ENCODE measurements at places on chromosomes 16 and 17.

DNA sequence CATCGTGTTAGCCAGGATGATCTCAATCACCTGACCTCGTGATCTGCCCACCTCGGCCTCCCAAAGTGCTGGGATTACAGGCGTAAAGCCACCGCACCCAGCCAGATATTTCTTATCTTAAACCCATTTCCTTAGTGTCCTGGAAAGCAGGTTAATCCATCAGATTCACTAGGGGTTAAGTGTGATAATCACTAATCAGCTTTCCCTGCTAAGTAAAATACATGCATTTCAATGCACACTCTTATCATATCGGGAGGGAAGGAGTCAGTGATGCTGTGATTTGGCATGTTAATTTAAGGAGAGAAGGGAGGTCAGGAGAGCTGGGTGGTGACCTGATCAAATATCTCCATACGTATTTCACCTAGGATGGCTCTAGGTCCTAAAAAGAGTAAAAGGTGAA is 29.1 kb downstream of the STAT3 start:
- DNase-seq, result no peak

DNA sequence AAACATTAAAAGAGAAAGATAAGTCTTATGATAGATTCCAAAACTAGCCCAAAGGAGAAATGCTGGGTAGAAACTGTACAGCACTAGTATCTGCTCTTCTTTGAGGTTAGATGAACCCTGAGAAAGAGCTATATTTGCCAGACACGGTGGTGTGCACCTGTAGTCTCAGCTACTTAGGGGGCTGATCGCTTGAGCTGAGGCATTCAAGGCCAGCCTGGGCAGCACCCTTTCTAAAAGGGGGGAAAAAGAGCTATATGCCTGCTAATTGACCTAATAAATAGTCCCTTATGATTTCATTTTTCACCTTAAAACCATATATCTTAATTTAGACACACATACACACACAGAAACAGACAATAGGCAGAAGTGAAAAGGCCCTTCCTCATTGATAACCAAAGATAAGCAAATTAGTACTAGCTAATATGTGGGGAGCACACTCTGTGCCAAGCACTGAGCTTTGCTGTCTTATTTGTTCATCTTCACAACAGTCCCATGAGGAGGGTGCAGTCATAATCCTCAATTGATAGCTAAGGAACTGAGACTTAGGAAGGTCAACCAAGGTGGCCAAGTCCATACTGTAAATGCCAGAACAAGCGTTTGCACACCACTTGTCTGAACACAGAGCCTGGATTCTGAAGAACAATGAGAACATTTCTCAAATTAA is 56.6 kb upstream of the NLK start:
- DNase-seq, result no peak

DNA sequence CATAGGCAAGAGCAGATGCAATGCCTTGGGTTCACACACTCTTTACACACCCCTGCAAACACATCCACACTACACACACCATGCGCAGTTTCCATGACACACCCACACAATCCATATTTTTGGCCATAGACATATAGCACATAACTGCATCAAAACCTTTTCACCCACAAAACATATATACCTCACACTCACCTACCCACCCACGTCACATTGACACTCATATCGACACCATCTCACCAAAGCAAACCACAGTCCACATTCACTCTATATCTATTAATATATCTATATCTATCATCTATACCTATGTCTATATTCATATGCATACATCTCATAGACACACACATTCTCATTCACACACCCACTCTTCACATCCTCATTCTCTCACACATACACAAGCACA is 246.9 kb downstream of the SHISA9 start:
- no peak for DNase-seq

- no peak for DNase-seq
Observed at GRCh38 chr17:34484193-34484733, 95.1 kb upstream of the TMEM132E start.

DNA sequence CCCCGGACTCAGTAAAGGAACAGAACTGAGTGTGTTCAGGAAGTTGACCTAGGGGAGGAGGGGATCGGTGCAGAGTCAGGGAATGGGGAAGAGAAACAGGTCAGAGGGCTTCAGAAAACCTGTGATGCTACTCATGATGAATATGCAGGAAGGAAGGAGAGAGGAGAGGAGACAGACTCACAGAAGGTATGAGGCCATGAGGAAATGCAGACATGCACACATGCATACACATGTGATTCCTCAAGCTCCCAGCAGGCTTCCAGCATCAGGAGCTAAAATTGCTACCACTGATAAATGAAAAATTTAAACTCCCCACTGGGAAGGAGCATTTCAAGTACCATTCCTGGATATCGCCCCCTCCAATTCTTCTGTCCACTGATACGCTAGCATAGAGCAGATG is 262.6 kb downstream of the SLC39A11 start:
- no peak for DNase-seq

DNA sequence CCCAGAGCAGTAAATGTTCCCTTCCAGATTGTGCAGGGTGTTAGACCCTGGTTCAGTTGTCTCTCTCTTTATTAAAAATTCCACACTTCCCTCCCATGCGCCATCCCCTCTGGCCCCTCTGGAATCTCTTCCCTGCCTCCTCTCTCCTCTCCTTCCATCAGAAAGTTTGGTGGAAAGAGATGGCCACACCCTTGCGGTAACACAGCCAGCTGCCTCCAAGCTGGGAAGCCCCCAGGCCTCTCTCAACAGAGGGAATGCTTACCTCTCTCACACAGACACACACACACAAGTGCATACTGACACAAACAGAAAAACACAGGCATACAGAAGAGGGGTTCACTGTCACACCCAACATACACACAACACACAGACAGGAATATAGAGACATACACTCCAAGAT is 220.5 kb downstream of the C16orf78 start:
- DNase-seq, result no peak

- no peak for DNase-seq
Observed at GRCh38 chr16:8943001-8943763, 20.5 kb downstream of the USP7 start.

- DNase-seq, result peak; percentile 30
Observed at GRCh38 chr17:50192618-50193291, 8.7 kb downstream of the COL1A1 start.

DNA sequence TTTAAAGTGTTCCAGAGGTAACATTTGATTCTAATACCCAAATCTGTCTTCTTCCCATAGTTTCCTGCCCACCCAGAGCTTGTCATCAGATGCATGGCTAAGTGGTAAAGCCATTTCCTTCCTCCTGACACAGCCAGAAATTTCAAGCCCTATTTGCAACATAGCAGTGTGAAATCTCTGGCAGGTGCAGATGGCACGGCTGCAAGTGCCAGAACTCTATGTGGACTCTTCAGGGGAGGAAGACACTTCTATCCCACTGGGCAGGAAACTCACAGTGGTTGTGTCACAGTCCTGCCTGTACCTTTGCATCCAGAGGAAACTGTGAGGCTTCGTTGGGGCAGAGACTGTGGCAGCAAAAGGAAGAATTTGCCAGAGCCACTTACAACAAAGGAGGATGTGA is 13.2 kb downstream of the DYNLRB2 start:
- no peak for DNase-seq

- DNase-seq, result no peak
Observed at GRCh38 chr17:21167303-21167702, 40.5 kb downstream of the DHRS7B start.
